Non-pigmented ciliary epithelial cell (primary cell): ENCODE measurements at places on chromosomes 5 and 9.

DNA sequence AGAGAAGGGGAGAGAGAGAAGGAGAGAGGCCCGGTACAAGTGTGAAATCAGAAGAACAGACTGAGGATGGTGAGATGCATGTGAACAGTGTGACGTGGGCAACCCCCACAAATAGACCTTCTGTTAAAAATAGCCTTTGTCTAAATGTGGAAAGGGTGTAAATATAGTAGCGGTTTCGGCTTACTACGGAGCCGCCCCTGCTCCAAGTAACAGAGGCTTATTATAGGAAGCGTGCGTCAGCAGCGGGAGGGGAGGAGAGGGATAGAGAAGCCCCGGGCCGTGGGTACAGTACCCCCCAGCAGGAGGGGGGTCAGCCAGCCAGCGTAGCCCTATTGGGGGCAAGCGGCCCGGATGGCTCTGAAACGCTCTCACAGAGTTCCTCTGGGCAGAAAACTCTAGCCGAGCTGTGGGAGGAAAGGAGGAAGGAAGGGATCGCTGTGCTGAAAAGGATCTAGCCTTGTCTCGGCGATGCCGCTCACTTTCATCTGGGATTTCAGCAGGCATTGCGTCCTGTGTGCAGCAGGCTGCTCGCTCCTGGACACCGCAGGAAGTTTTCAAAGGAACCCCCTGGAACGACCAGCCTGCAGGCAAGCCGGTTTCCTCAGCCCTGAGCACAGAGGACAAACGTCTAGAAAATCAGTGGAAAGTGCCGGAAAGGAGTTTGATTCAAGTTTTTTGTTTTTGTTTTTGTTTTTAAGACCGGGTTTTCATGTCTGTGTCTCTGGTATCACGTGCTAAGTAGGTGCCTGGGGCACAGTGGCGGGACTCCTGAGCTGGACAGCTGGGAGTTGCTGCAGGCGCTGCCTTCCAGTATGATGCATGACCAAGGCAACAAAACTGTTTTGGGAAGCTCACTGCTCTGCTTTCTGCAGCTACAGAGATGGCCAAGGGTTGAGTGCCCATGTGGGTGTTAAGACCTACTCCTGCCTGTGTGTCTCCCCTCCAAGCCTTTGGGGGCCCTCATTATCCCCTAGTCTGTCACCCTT, 146.6 kb downstream of the SEC61B start:
- no peak for DNase-seq

GRCh38 chr9:133715866-133716563, 22.1 kb downstream of the SARDH start:
- DNase-seq, result no peak

DNA sequence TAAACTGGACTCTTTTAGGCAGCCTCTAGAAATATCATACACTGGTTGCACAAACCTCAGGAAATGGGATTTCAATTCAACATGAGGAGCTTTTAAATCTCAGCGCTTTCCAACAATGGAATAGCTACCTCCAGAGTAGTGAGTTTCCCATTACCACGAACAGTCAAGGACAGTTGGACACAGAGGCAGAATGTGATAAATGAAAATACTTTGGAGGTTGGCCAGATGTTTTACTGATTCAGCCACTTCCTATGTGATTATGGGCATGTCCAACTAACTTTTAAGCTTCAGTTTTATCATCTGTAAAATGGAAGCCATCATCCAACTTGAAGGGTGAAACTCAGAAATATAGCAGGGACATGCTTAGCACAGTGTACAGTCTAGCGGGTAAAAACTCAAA, 2.1 kb downstream of the FBXW2 start:
- no peak for DNase-seq

GRCh38 chr9:114021578-114021977, 56.5 kb downstream of the AMBP start:
- DNase-seq, result no peak

DNA sequence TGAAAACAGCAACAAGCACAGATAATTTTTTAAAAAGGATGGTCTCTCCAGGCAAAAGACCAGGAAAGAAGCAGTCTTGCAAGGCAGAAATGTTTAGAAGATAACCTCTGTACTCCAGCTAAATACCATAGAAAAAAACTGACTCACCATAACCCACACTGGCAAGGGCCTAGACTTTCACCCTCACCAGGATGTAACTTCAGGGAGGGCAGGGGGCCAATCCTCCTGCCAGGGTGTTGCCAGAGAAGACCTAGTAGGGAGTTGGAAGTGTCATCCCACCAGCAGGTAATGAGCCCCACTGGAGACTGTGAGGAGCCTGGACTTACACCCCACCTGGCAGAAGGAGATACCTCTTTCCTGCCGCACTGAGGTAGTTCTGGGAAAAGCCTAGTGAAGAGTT, 97.6 kb downstream of the PRELID2 start:
- DNase-seq, result no peak

DNA sequence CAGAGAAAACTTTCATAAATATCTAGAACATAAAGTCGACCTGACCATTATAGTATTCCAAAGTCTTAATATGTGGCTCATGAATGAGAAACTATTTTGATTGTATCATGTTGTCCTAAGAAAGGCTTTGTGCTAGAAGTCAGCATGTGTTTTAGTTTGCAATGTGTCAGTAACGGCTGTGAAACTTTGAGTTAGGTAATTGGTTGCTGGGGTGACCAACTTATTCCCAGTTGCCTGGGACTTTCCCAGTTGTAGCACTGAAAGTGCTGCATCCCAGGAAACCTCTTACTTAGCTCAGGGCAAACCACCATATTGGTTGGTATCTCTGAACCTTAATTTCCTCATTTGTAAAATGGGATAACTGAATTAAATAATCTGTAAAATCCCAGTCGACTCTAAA, 114.6 kb upstream of the SLC12A2 start:
- DNase-seq, result no peak

DNA sequence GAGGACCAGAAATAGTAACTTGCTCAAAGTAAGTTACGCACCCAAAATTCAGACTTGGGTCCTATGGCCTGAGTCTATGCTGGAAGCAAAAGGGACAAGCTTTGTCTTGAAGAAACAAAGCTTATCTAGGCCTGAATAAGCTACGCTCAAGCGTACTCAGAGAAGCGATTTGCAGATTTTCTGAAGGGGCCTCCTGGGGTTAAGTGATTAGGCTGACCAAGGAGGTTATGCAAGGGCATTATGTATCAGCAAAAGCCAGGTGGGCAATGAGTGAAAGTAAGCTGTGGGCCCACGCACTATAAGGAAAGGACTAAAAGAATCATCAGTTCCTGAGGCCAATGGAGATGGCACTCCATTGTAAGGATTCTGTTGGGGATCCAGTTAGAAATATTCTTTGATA, 122.1 kb downstream of the SNX18 start:
- no peak for DNase-seq

DNA sequence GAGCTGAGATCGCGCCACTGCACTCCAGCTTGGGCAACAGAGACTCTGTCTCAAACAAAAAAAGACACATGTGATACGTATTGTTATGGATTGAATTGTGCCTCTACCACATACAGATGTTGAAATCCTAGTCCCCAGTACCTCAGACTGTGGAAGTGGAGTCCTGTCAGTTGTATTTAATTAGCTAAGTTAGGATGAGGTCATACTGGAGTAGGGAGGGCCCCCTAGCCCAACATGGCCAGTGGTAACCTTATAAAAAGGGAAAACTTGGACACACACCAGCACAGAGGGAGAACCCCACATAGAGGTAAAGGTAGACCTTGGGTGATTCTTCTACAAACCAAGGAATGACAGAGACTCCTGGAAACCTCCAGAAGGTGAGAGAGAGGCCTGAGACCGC, 119.8 kb downstream of the GADD45G start:
- no peak for DNase-seq

GRCh38 chr9:129720181-129720864, 32.5 kb downstream of the PTGES start:
- no peak for DNase-seq

- DNase-seq, result no peak
Measured at GRCh38 chr5:96781031-96781971, 26.4 kb downstream of the ERAP1 start.

DNA sequence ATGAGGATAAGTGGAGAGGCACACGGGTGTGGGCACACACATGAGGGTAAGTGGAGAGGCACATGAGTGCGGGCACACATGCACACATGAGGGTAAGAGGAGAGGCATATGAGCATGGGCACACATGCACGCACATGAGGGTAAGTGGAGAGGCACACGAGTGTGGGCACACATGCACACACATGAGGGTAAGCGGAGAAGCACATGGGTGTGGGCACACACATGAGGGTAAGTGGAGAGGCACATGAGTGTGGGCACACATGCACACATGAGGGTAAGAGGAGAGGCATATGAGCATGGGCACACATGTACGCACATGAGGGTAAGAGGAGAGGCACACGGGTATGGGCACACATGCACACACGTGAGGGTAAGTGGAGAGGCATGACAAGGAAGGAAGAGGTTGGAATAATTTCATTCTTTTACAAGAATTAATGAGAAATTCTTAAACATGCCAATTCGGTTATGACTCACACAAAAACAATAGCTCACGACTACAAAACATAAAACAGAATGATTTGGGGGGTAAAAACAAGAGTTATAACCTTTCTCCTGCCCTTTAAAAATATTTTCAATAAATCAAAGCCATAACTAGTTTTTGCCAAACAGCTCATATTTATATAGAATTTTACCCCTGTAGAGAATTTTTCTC, 67.5 kb downstream of the APBA1 start:
- DNase-seq, result no peak

DNA sequence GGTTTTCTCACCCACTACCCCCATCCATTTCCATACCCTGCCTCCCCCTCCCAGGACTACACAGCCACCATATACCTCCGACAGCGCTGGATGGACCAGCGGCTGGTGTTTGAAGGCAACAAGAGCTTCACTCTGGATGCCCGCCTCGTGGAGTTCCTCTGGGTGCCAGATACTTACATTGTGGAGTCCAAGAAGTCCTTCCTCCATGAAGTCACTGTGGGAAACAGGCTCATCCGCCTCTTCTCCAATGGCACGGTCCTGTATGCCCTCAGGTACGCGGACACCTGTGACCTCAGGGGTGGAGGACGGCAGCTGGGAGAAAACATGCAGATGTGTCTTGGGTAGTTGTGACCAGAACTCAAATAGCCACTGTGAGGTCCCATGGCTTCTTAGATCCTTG, 11.6 kb downstream of the GABRP start:
- DNase-seq, result no peak

- no peak for DNase-seq
Measured at GRCh38 chr9:96540106-96540505, 79.5 kb downstream of the CDC14B start.
